Fibroblast of pulmonary artery (primary cell): ENCODE measurements at places on chromosomes 7 and 10.

DNA sequence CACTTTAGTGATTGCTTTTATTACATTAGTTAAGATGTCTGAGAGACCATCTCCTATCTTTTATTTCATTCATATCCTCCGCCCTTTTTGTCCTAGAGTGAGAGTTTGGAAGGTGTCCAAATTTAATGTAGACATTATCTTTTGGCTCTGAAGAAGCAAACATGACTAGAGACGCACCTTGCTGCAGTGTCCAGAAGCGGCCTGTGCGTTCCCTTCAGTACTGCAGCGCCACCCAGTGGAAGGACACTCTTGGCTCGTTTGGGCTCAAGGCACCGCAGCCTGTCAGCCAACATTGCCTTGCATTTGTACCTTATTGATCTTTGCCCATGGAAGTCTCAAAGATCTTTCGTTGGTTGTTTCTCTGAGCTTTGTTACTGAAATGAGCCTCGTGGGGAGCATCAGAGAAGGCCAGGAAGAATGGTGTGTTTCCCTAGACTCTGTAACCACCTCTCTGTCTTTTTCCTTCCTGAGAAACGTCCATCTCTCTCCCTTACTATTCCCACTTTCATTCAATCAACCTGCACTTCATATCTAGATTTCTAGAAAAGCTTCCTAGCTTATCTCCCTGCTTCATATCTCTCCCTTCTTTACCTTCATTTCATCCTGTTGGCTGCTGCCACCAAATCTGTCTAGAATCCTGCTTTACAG lies 10.4 kb upstream of the CLCN1 start:
- peak; percentile 69 for DNase-seq

DNA sequence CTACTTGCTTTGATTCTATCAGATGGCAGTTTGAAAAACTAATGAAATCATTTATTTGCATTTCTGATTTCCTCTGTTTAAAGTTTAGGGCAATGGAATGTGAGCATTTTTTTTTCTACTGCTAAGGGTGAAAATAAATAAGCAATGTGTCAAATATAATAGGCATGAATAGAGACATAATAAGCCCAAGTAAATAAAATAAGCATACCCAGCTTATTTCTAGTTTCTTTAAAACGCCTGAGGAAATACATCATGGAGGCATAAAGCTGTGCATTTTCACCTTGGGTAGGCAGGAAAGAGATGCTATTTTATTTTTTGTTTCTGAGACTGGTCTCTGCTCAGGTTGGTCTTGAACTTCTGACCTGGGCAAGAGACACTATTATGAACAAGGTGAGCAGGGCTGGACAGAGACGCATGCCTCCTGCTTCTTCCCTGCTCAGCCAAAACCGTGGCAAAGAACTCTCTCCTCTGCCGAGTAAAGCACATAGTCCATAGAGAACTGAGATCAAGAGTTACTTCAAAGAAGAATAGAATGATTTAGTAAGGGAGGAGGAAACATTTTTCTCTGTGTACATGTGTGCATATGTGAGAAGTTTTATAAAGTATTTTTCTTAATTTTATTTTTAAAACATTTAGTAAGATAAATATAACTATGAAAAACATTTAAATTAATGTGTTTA lies 138.1 kb downstream of the GNAI1 start:
- DNase-seq = no peak

- no peak for DNase-seq
Measured at GRCh38 chr10:12334186-12334530, 15.2 kb upstream of the CAMK1D start.

- DNase-seq = no peak
Measured at GRCh38 chr7:149816794-149817193, 21.4 kb upstream of the ZNF862 start.

- DNase-seq = no peak
Measured at GRCh38 chr7:131325179-131325840, 2.4 kb upstream of the MKLN1 start.

DNA sequence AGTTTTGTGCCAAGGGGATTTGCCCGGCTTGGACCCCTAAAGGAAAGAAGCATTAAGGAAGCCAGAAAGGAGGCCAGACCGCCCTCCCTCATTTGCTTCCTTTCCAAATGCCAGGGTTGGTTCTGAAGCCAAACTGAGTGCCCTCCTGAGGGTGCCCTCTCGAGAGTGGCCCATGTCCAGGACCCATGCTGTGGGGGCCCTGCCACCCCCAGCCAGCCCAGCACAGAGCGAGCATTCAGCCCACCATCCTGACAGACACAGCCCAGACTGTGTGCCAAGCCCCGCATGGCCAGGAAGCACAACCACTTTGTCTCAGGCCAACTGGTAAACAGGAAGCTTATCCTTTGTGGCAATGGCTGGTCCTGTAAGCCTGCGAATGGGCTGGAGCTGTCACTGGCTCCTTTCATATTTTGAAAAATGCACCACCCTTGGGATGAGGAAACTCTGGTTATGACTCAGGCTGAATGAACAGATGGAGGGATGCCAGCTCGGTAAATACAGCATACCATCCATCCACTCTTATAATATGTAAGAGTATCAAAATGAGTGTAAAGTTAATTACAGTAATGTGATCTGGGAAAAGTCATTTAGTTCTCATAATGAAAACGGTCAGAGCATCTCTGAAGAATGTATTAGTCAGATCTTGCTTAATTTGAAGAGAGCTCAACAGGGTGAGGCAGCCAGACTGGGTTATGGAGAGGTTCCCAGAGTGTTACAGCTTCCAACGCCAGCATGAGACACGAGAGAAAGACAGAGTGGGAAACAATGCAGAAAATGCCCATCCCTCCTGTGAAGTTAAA lies 65.0 kb downstream of the STK17A start:
- DNase-seq = peak; percentile 97

DNA sequence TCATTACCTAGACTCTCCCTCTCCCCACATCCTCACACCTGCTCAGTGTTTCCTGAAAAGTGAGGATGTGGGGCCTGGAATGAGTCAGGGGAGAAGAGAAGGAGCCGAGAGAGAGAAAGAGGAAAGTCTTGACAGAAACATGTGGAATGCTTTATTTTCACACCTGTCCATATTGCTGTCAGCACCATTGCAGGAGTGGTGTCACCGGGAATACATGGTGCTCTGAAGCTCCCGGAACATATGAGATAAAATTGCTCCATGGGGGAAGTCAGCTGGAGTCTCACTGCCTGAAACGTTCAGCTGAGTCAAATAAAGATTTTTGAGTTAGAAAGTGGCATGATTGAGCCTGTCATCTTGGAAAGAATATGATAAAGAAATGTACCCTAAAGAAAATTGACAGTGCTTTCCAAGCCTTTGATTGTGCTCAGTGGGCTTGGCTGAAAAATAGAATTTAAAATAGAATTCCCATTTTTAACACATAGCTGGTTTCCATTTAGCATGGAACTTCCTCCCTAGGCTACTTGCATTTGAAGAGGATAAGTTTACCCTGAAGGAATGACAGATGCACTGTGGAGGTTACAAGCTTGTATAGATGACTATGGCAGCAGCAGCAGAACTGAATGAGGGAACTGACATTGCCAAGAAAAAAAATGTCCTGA lies 182.4 kb downstream of the PCLO start:
- DNase-seq = no peak

DNA sequence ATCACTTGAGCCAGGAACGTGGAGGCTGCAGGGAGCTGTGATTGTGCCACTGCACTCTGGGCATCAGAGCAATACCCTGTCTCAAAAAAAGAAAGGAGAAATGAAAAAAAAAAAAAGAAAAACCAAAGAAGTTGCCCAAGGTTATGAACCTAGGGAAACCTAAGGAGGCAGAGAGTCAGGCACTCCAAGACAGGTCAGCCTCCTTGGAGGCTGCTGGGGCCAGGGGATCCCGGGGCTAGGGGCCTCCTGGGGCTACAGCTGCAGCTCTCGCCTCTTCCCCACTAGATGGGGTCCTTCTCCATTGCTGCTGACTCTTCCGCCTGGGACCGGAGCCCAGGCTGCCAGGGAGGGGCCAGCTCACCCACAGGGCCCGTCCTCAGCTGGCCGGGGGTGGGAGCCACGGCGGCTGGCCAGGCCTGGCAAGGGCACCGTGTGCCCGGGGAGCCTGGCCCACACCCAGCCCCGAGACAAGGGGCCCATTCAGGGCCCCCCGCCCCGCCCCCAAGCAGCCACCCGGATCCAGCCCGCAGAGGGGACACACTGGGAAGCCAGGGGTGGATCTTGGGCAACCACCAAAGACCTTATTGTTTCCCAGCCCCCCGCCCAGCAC lies 1.7 kb upstream of the SPACDR start:
- DNase-seq = peak; percentile 79

GRCh38 chr7:132438926-132439325 lies 137.3 kb downstream of the PLXNA4 start:
- no peak for DNase-seq

DNA sequence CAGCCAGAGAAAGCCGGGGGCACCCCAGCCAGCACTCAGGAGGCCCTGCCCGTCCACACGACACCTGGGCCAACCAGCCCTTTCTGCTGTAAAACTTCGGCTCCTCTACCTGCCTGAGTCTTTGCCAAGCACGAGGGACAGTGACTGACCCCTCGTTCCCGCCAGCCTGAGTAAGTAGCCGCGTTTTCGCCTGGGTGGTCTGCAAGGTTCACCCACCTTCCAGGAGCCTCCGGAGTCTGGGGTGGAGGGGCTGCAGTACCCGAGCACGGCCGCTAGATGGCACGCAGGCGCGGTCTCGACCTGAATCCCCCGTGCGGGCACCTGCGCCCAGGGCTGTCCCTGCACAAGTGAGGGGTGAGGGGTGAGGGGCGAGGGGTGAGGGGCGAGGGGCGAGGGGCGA lies 192.7 kb downstream of the PTPRN2 start:
- DNase-seq = no peak

- no peak for DNase-seq
Measured at GRCh38 chr10:103103989-103104388, 89.1 kb downstream of the NT5C2 start.
